ENCODE measurements at places on chromosomes 3 and 15.

DNA sequence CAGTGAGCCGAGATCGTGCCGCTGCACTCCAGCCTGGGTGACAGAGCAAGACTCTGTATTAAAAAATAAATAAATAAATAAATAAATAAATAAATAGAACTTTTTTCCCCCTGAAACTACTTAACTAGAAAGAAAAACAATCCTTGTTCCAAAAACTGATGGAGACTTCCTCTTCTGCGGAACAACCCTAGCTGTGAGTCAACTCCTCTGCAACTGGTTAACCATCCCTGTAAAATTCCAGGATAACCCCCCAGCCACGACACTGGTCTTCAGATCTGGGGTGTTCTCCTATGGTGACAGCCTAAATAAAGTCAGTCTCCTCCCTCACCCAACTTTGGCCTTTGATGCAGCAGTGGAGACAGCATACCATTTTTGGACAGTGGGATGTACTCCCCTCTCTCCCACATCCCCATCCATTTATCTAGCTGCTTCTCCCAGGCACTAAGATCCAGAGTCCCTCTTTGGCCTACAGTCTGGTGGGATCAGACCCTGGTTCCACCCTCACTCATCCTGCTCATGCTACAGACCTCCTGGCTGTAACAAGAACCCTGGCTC, 352.6 kb downstream of the OCA2 start:
- DNase-seq: no peak

- no peak for DNase-seq
Measured at GRCh38 chr3:50194903-50195500, 3.6 kb downstream of the GNAT1 start.

GRCh38 chr3:196998966-196999760, 30.5 kb downstream of the MELTF start:
- no peak for DNase-seq

DNA sequence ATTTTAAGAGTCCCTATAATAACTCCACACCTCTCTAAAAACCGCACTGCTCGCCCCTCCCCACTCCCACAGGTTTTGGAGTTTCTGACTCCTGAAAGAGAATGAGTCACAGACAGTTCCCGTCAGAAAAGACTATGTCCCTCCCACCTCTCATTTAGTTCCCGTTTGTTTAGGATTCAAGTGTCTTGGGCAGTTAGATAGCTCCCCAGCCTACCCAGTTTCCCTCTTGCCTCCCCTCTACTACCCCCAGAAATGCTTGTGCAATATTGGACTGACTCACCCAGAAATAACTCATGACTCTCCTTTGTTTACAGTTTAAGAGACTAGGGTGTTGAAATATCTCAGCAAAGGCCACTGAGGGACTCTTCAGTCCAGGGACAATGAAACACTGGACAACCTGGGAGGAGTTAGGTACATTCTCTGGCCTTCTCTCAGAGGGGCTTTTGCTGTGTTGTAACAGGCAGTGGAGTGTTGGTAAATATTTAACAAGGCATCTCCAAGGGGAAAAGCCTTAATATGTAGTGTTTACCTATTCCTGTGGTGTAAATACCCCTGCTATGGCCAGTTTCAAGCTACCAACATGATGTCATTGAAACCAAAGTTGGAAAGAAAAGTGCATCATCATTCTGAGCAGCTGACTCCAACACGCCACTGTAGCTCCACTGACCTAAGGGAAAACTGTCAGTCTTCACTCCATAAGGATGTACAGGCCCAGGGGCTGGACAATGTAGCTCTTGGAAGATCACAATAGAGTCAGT, 96.1 kb upstream of the CHD2 start:
- peak; percentile 58 for DNase-seq

- peak; percentile 73 for DNase-seq
Measured at GRCh38 chr3:112734736-112735350, 93.9 kb upstream of the CCDC80 start.
